Heart right ventricle (tissue), 16 donors: ENCODE measurements at places on chromosomes 16 and 17. TPM values are rescaled to one million over a fixed set of nuclear protein-coding genes. Genes with fewer than 3 reads are reported as not detected.

- H3K4me3 ChIP-seq = no peak overlapping the region
- peaks cover 79% of the 10 kb centered on the region for H3K4me1 ChIP-seq
These were observed 17.3 kb downstream of the IGFBP4 start for GRCh38 chr17:40460604-40460967.

TMEM204 gene
- total RNA-seq = 14.7 TPM

DNA sequence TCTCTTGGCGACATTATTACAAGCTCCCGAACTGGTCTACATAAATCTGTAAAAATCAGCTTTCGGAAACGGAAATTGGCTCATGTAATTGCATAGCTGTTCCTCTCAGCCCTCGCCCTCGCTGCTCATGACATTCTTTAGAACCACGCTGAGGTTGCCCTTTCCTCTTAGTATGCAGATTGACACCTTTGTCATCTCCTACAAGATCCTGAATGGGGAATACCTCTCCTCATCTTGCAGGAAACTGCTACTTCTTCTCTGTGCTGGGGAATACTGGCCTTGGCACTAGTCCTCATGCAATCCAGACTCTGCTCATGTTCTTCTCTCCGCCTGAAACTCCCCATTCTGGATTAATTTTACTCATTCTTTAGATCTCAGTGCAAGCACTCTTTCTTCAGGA, 22.2 kb upstream of the CDH8 start:
- DNase-seq = no peak
- no peak overlapping the region for H3K27ac ChIP-seq
- no peaks in the 10 kb centered on the region for H3K36me3 ChIP-seq
- H3K4me1 ChIP-seq = no peaks in the 10 kb centered on the region
- H3K27me3 ChIP-seq = no peaks in the 10 kb centered on the region

FOXK2 gene
- total RNA-seq = 66.6 TPM

MPG gene
- 44.7 TPM for total RNA-seq

GRCh38 chr17:80984749-80985148, 6.9 kb upstream of the CHMP6 start:
- no peak overlapping the region for H3K27ac ChIP-seq
- no peak overlapping the region for H3K4me3 ChIP-seq
- peaks cover 8% of the 10 kb centered on the region for H3K4me1 ChIP-seq
- peaks cover 12% of the 10 kb centered on the region for H3K27me3 ChIP-seq
- H3K36me3 ChIP-seq = no peaks in the 10 kb centered on the region

CPHXL2 gene
- not detected for total RNA-seq

KRTAP1-5 gene
- total RNA-seq = not detected

DNA sequence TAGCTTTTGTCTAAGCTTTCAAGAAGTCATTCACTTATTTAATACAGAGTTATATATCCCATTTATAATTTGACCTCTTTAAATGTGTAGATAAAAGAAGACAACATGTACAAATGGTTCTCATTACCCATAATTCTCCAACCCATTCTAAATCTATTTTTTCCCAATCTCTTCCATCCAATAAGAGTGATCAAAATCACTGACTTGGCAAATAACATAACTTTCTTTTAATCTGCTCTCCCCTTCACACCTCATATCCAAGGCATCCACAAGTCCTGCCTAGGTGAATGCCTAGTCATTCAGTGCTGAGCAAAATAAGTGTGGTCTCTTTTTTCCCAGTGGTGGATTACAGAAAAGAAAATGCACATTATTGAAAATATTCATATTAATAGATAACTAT, 1231.1 kb downstream of the CDH11 start:
- DNase-seq = no peak
- H3K4me3 ChIP-seq = no peak overlapping the region
- no peaks in the 10 kb centered on the region for H3K4me1 ChIP-seq
- no peaks in the 10 kb centered on the region for H3K27me3 ChIP-seq

GRCh38 chr17:62101090-62101489, 36.0 kb upstream of the MED13 start:
- DNase-seq = no peak
- H3K36me3 ChIP-seq = no peaks in the 10 kb centered on the region
- H3K4me3 ChIP-seq = no peak overlapping the region
- H3K4me1 ChIP-seq = no peaks in the 10 kb centered on the region

AGRP gene
- not detected for total RNA-seq

GRB7 gene
- total RNA-seq = 4.7 TPM

MYH2 gene
- not detected for total RNA-seq

GRCh38 chr16:27304881-27305745, 8.7 kb upstream of the IL4R start:
- H3K4me3 ChIP-seq = no peak overlapping the region
- no peaks in the 10 kb centered on the region for H3K4me1 ChIP-seq
- no peaks in the 10 kb centered on the region for H3K27me3 ChIP-seq
- H3K36me3 ChIP-seq = no peaks in the 10 kb centered on the region
- DNase-seq = no peak
- H3K27ac ChIP-seq = no peak overlapping the region

HLF gene
- total RNA-seq = 42.5 TPM

DNA sequence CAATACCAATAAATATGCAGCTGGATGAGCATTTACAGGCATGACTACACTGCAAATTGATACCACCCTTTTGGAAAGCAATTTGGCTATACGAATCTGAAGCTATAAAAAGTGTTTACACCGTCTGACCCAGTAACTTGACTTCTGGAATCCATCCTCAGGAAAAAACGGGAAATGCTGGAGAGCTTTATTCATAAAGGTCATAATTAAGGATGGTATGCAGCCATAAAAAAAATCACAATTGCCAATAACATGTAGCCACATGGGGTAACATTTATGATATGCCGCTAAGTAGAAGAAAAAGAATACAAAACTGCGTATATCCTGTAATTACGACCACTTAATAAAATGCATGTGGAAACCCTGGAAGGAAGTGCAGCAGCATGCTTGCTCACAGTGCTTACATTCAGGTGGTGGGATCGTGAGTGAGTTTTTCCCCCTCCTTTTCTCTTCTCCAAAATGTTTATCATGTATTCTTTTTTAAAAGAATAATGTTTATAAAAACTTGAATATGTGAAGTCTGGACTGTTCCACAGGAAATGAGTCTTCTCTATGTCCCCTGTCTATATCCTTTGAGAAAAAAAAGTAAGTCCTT, 34.2 kb downstream of the COPRS start:
- H3K36me3 ChIP-seq = no peaks in the 10 kb centered on the region
- no peak overlapping the region for H3K4me3 ChIP-seq
- no peaks in the 10 kb centered on the region for H3K27me3 ChIP-seq
- no peak for DNase-seq
- H3K4me1 ChIP-seq = no peaks in the 10 kb centered on the region

THOC6 gene
- 7.0 TPM for total RNA-seq
